T-helper 17 cell (primary cell): ENCODE measurements at places on chromosomes 16 and 17.
A peak's percentile ranks its signal among the peaks of the same experiment; 100 is the strongest.

- DNase-seq, result no peak
These were observed 1.4 kb upstream of the SETD6 start for GRCh38 chr16:58513874-58514273.

DNA sequence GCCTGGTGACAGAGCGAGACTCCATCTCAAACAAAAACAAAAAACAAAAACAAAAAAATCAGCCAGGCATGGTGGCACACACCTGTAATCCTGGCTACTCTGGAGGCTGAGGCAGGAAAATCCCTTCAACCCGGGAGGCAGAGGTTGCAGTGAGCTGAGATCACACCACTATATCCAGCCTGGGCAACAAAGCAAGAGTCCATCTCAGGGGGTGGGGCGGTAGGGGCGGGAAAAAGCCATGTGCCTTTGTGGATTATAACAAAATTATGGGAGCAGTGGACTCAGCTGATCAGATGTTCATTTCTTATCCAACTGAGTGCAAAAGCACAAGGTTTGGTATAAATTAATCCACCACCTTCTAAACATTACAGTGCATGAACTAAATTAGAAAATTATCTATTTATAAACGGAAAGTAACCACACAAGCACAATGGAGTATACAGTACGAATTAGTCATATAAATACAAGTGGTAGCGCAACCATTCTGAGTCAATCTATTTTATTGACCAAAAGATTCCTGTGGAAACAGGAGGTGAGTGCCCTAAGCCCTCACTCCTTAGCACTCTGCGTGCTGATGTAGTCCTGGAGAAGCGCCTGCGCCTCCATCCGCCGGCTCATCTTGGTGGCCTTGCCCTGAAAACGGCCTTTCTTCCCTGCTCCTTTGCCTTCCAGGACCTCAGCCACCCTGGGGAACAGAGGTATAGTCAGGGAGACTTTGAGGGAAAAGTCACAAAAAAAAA lies 14.0 kb downstream of the AARSD1 start:
- DNase-seq, result no peak

DNA sequence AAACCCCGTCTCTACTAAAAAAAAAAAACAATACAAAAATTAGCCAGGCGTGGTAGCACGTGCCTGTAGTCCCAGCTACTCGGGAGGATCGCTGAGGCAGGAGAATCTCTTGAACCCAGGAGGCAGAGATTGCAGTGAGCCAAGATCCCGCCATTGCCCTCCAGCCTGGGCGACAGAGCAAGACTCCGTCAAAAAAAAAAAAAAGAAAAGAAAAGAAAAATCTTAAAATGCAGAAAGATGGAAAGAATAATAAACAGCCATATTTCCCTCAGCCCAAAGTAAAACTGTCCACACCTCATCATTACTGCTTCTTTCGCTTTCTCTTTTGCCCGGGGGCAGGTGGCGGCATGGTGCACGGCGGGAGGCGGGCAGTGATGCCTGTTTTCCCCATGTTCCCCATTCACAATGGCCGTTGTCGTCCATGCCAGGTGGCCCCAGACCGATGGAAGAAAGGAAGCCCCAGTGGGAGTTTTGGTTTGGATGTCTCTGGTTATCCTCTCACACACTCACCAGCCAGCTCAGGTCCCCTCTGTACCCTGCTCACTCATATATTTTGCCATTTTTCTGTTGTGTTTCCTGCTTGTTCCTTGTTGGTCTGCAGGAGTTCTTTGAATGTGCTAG lies 37.0 kb upstream of the PEMT start:
- no peak for DNase-seq

GRCh38 chr16:65376601-65377000 lies 254.7 kb upstream of the CDH11 start:
- DNase-seq, result no peak

GRCh38 chr16:53084141-53084541 lies 29.4 kb downstream of the CHD9 start:
- DNase-seq, result no peak

DNA sequence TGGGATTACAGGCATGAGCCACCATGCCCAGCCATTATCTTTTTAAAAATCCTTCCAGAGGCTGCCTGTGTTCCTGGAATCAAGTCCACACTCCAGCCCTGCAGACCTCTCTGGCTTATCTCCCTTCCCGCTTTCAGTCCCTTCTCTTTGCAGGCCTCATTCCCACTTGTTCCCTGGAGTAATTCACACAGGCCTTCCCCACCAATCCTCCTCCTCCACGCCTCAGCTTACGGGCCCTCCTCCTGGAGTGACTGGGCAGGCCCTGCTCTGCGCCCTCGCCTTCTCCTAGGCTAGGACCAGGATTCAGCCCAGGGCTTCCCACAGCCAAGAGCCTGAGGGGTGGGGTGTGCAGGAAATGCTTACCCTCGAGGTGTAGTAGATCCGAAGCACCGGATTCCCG lies 2.8 kb downstream of the CDIPT start:
- DNase-seq, result no peak

DNA sequence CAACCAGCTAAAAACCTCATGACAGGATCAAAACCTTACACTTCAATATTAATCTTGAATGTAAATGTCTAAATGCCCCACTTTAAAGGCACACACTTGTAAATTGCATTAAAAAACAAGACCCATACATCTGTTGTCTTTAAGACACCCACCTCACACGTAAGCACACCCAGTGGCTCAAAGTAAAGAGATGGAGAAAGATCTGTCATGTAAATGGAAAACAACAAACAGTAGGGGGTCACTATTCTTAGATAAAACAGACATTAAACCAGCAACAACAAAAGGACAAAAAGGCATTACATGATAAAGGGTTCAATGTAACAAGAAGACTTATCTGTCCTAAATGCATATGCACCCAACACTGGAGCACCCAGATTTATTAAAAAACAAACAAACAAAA lies 35.6 kb downstream of the SDR42E1 start:
- DNase-seq, result no peak

- DNase-seq, result peak; percentile 62
These were observed 50.9 kb upstream of the CLEC3A start for GRCh38 chr16:77971306-77972061.

DNA sequence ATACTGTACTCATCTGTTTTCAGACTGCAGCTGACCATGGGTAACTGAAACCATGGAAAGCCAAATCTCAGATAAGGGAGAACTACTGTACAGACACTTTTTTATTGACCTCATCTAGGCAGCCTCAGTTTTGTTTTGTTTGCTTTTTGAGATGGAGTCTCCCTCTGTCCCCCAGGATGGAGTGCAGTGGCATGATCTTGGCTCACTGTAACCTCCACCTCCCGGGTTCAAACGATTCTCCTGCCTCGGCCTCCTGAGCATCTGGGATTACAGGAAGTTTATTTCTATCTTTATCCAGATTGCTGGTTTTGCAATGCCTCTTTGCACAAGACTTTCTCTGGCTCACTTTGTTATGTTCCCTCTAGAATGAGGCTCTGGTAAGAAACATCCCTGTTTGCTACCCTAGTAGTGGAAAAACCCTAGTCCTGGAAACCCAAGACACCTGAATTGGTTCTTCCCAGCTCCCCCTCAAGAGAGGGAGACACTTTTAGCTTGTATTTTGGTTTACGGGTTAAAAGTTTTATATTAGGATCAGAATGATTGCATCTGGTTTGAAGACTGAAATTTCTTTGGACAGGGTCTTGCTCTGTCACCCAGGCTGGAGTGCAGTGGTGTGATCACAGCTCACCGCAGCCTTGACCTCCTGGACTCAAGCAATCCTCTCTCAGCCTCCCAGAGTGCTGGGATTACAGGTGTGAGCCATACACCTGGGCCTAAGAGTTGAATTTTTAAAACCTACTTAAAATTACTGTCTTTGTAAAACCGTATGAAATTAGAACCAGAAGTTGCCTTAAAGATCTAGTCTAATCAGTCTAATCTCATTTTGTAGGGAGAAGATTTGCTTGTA lies 38.9 kb downstream of the ZNF207 start:
- no peak for DNase-seq

DNA sequence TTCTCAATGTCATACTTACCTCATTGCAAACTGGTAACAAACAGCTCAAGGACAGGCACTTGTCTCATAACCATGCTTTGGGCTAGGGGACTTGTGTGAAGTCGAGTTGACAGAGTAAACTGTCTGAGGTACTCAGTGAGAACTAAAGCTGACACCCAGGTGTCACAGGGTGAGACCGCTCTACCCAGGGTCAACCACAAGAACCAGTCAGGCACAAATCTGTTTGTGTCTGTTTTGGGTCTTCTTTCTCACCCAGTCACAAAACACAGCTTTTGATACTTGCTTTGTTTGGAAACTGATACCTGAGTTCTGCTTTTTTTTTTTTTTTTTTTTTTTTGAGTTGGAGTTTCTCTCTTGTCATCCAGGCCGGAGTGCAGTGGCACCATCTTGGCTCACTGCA lies 161.1 kb downstream of the STX8 start:
- no peak for DNase-seq

- no peak for DNase-seq
These were observed 116.0 kb upstream of the SOX9 start for GRCh38 chr17:72004611-72005331.

DNA sequence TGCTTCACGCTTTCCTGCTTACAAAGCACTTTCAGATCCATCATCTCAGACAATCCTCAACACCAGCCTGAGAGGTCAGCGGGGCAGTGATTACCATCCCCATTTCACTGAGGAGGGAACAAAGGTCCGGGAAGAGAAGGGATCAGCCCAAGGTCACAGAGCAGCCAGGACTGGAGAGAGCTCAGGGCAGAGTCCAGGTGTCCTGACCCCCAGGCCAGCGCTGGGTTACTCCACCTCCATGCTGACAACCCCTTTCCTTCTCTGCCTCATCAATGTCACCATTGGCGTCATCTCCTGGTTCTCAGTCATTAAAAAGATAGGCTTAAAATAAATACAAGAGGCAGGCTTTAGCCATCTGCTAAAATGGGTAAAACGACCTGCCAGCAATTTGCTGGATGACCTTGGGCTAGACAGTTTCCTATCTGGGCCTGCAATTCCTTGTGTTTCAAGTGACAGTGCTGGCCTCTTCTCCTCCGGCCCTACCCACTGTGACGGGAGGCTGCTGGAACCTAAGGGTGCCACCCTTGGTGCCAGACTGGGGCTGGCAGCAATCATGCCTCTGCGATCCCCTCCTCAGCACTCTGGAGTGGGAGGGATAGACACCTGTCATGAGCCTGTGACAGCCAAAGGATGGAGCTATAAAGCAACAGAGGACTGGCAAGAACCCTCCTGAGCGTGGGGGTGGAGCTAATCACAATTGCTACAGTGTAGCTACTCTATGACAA lies 79.5 kb upstream of the CCL1 start:
- no peak for DNase-seq

GRCh38 chr17:82001571-82002056 lies 21.1 kb downstream of the CENPX start:
- DNase-seq, result no peak

GRCh38 chr17:72386619-72387237 lies 265.9 kb downstream of the SOX9 start:
- no peak for DNase-seq

DNA sequence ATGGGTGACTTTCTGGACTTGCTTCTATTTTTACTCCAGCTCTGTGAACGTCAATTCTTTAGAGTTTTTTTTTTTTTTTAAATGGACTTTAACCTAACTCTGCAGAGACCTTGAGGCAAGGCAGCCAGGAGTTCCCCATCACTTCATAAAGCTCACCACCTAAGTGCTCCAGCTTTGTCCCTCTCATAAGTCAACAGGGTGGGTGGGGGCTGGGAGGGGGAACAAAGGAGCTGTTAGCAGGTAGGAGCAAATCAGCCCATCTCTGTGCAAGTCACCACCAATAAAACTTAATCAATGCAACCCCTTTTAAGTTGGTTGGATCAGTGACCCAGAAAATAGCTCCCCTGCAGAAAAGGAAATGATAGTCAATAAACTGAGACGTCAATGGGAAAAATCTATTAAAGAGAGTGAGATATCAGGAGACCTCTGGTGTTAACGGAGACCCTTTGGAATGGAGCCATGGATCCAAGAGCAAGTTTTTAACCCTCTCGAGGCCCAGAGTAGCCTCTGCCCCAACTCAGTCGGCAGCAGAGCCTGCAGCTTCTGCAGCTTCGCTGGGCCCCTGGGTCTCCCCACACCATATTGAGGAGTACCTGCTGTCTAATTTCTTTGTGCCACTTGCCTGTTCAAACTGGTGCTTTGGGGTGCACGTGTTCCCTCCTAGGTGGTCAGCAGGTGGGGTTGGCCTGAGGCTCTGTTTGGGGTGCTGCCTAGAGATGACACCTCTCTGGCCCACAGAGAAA lies 27.6 kb upstream of the ETV4 start:
- no peak for DNase-seq

DNA sequence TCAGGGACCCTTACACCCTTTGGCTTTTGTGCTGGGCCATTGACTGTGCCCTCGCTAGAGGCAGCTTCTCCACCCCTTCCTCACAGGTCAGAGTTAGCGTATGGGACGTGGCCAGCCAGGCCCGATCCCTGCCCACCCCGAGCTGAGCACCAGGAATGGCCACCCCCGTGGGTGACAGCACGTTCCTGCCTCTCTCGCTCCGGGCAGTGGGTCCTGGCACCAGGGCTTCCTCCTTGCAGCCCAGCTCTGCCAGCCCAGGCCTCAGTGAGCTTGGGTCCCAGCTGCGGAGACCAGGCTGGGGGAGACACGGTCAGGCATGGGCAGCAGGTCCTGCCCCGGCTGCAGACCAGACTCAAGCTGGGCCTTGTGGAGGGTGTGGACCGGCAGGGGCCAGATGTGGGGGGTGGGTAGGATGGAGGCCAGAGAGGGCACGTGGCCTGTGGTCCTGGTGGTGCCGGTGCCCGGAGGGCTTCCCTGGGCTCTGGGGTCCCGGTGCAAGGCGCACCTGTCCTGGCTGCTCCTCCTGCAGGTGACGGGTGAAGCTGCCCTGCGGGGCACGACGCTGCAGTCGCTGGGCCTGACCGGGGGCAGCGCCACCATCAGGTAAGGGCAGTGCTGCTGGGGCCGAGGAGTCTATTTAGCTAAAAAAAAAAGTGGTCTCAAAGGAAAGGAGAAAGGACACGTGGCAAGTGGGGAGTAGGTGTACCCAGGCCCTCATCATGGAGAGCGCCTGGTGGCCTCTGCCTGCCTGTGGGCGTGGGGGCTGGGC lies 18.2 kb downstream of the ASPSCR1 start:
- no peak for DNase-seq

DNA sequence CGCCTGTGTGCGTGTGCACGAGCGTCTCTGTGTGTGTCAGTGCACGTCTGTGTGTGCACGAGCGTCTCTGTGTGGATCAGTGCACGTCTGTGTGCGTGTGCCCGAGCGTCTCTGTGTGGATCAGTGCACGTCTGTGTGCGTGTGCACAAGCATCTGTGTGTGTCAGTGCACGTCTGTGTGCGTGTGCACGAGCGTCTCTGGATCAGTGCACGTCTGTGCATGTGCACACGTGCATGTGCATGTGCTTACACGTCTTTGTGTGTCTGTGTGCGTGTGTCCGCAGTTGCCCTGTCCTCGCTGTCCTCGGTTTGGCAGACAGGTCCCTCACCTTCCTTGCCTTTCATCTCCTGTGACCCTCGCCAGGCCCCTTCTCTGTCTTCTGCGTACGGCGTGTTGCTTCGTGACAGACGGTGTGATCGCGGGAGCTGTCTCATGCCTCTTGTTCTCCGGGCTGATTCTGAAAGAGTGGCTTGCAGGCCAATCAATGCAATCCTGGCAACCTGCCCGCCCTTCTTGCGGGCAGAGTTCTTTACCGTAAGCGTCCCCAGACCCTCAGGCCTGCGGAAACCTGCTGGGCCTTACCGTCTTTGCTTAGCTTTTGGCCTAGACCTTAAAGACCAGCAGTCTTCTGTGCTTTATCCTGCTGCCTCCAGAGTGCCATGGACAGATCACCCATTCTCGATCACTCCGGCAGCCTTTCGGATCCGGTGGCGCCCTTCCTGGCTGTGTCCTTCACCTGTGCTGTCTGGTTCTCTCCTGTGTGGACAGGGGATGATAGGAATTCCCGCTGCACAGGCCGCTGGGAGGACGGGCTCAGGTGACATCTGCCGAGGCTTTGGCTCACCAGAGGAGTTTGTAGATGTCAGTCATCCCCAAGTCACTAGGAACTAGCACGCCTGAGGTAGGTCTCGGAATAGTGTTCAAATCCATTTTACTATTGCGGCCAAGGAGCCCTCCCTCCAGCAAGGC lies 18.5 kb downstream of the MLYCD start:
- no peak for DNase-seq
